ENCODE measurements at places on chromosomes 1 and 21. TPM values are rescaled to one million over a fixed set of nuclear protein-coding genes. Genes with fewer than 3 reads are reported as not detected.
A peak's percentile ranks its signal among the peaks of the same experiment; 100 is the strongest.

DNA sequence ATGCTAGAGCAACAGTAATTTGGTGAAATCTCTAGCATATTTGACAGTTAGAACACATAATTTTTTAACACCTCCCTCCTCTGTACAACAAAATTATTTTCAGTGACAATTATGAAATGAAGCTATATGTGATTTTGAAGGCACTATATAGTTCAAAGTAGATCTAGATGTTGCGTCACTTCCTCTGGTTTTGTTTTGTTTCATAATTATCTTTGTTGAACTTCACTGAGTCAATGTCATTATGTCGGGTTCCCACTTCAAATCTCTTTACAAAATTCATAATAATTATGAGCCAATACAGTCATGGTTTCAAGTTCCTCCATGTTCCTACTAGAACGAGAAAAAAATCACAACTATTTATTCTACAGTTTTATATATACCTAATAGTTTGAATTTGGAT, 254.8 kb upstream of the PLXNA2 start:
- no peak overlapping the region for H3K27ac ChIP-seq
- H3K4me1 ChIP-seq, result no peaks in the 10 kb centered on the region
- no peak overlapping the region for H3K4me3 ChIP-seq
- H3K36me3 ChIP-seq, result no peaks in the 10 kb centered on the region
- DNase-seq, result no peak
- H3K27me3 ChIP-seq, result no peaks in the 10 kb centered on the region

- H3K27ac ChIP-seq, result peak overlapping the region; percentile 53
- DNase-seq, result peak; percentile 58
- no peaks in the 10 kb centered on the region for H3K36me3 ChIP-seq
- no peaks in the 10 kb centered on the region for H3K27me3 ChIP-seq
- peaks cover 5% of the 10 kb centered on the region for H3K4me1 ChIP-seq
Observed at GRCh38 chr1:39635205-39635870, 4.1 kb downstream of the HEYL start.

DNA sequence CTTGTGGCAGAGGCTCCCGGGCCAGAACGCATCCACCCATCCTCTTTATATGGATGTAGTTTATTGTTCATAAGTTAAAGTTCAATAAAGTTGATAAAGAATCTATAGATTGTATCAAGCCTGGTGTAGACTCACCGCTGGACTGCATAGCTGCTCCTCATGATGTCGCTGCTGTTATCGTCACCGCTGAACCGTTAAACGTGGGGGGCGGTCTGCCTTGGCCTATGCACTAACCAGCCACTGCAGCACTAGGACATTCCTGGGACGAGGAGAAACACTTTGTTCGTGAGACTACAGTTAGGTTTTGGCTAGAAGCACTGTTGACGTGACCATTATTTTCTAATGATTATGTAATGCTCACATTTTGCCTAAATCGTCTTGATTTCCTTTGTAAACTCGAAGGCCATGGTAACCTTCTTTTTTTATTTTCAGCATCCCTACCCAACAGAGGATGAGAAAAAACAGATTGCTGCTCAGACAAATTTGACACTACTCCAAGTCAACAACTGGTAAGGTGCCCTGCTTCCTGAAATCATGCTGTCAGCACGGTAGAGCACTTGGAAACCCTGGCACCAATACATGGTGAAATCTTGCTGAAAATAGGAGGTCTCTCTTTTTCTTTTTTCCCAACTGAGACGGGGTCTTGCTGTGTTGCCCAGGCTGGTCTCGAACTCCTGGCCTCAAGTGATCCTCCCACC, 50.2 kb downstream of the PKNOX1 start:
- H3K27ac ChIP-seq, result no peak overlapping the region
- H3K4me3 ChIP-seq, result no peak overlapping the region
- no peaks in the 10 kb centered on the region for H3K27me3 ChIP-seq
- no peak for DNase-seq

DNA sequence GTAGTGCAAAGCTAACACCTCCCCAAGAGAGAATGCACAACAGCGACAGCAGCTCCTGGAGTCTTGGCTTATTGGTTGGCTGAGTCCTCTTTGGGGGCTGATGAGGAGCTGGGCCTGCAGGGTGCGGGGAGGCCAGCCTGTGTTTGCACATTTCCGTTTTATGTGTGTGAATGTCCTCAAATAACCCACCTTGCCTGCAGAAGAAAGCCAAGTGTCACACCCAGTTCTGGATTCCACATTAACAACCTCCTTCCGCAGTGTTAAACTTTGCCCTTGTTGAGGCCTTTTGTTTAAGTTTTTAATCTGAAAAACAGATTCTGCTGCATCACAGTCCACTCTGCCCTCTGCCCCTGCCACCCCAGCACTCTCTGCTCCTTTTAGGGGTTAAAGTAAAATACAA, 274.5 kb downstream of the TM2D1 start:
- H3K27ac ChIP-seq, result peak overlapping the region; percentile 74
- H3K4me1 ChIP-seq, result peaks cover 85% of the 10 kb centered on the region
- no peak overlapping the region for H3K4me3 ChIP-seq
- H3K36me3 ChIP-seq, result no peaks in the 10 kb centered on the region
- no peak for DNase-seq

DNA sequence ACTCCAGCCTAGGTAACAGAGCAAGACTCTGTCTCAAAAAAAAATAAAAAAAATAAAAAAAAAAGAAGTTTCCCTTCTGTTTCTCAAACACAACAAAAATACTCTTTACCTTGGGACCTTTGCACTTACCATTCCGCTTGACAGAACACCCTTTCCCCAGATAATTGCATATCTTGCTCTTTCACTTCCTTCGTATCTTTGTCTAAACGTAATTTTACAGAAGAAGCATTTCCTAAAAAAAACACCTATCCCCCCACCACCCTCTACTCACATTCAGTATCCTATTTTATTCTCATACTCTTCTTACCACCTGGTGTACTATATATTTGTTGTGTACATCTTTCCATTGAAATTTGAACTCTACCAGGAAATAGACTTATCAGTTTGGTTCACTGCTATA, 32.7 kb downstream of the ASH1L start:
- no peaks in the 10 kb centered on the region for H3K36me3 ChIP-seq
- H3K4me1 ChIP-seq, result peaks cover 50% of the 10 kb centered on the region
- H3K27ac ChIP-seq, result no peak overlapping the region
- H3K4me3 ChIP-seq, result no peak overlapping the region
- no peaks in the 10 kb centered on the region for H3K27me3 ChIP-seq

DNA sequence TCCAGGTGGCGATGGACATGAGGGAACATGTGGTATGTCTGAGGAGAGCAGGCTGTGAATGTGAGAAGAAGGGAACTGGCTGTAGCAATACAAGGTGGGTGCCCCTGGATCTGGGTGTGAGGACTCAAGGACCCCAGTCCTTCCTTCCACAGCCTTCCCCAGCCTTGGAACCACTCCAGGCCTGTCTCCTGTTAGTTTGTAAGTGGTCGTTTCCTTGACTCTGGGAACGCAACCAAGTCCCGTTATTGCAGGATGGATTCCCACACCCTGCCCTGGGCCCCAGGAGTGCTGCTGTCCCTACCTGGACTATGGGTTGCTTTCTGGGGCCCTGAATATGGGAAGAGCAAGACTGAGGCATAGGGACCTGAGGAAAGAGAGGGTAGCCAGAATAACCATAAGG, 47.2 kb upstream of the VANGL1 start:
- no peaks in the 10 kb centered on the region for H3K36me3 ChIP-seq
- H3K27me3 ChIP-seq, result no peaks in the 10 kb centered on the region

DNA sequence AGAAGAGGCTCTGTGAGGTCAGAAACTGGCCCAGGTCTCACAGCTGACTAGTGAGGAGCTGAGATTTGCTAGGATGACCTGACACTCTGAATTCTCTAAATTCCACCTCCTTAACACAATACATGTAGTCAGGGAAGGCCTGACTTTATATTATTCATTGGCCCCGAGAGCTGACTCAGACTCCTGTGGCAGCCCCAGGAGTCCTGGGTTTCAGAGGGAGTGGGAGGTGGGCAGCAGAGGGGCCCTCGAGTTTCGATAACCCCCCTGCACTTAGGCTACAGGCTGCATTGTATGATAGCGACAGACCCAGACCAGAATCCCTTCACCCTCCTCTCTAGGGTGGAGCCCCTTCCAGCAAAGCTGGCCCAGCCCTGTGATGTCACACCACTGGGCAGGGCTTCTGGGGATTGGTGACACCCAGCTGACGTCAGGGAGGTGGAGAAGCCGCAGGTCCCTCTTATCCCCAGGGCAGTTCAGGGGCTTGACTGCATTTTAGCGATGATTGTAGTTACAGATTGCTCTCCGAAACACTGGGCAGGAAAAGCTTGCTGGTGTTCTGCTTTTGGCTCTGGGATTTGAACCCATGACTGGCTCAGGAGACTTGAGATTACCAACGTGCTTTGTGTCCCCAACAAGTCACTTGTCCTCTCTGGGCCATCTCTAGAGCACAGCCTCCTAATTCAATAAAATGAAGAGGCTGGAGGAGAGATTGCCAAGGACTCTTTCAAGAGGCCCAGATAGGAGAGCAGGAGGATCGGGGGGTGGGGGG, 17.0 kb upstream of the GPR37L1 start:
- no peaks in the 10 kb centered on the region for H3K36me3 ChIP-seq
- no peak overlapping the region for H3K4me3 ChIP-seq
- H3K4me1 ChIP-seq, result no peaks in the 10 kb centered on the region

GRCh38 chr1:152983743-152984142, at the start of gene SPRR1A:
SPRR1A (plus strand) TSS chr1:152984081; CDS start chr1:152985231, 1,150 bp downstream.
- H3K27me3 ChIP-seq, result no peaks in the 10 kb centered on the region
- no peak for DNase-seq
- H3K27ac ChIP-seq, result no peak within 1 kb of the TSS
- no peaks in the 10 kb centered on the region for H3K36me3 ChIP-seq
- H3K4me3 ChIP-seq, result no peak within 1 kb of the TSS
- H3K4me1 ChIP-seq, result no peaks in the 10 kb centered on the region

GRCh38 chr1:240244968-240245628, 153.4 kb downstream of the FMN2 start:
- H3K27me3 ChIP-seq, result no peaks in the 10 kb centered on the region
- H3K4me1 ChIP-seq, result no peaks in the 10 kb centered on the region
- H3K36me3 ChIP-seq, result no peaks in the 10 kb centered on the region
- H3K4me3 ChIP-seq, result no peak overlapping the region
- H3K27ac ChIP-seq, result no peak overlapping the region

Gene KCNK1
- total RNA-seq, result 0.38 TPM

Gene KIF26B
- total RNA-seq, result 0.06 TPM

All from psoas muscle (tissue), 8 donors.